Activated B cell treated with CpG ODN at 0.5 μM for 24 hours (primary cell): ENCODE measurements at places on chromosomes 7 and 10. TPM values are rescaled to one million over a fixed set of nuclear protein-coding genes. Genes with fewer than 3 reads are reported as not detected.

DNA sequence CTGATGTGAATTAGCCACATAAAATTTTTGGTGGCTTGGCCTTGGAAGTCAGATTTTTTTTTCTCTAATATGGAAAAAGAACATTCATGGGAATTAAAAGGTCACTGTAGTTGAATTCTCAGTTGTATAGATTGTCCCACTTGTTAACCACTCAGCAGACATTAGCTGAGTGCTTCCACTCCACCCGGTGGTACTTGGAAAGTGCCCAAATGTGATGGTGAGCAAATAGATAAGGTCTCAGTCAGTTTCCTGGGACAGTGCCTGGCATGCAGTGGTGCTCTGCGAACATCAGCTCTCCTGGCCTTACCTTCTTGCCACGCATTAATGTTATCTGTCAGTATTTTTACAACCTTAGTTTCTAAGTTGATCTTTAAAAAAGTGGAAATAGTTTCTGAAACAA is 1.4 kb downstream of the ATP5F1C start:
- no peaks in the 10 kb centered on the region for H3K27me3 ChIP-seq
- no peak overlapping the region for H3K27ac ChIP-seq
- H3K4me3 ChIP-seq: no peak overlapping the region
- no peak for DNase-seq
- peaks cover 38% of the 10 kb centered on the region for H3K36me3 ChIP-seq

DNA sequence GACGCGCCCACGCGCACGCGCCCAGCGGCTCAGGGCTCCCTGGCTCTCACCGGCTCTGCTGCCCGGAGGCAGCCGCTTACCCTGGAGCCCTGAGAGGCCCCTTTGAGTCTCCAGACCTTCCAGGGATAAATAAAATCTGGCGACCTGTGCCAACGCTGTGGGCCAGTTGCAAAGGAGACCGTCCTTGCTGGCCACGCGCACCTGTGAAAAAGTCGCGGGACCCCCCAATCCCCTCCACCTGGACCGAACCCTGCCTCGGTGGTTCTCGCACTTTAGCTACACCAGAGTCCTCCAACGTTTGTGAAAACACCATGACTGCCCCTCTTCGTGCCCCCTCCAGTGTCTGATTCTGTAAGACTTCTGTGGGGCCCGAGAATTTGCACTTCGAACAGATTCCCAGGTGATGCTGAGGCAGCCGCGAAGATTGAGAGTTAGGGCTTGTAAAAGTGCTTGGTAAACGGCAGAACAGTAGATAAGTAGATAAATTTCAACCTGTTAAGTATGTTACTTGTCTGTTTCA is 102.4 kb upstream of the SVIL start:
- peaks cover 14% of the 10 kb centered on the region for H3K4me1 ChIP-seq
- peaks cover 37% of the 10 kb centered on the region for H3K27me3 ChIP-seq
- no peak overlapping the region for H3K4me3 ChIP-seq
- DNase-seq: no peak
- no peaks in the 10 kb centered on the region for H3K36me3 ChIP-seq
- H3K27ac ChIP-seq: no peak overlapping the region

GRCh38 chr7:140161047-140161446 is 15.7 kb downstream of the KDM7A start:
- H3K4me1 ChIP-seq: peaks cover 73% of the 10 kb centered on the region
- DNase-seq: no peak
- no peaks in the 10 kb centered on the region for H3K27me3 ChIP-seq
- H3K27ac ChIP-seq: peak overlapping the region; percentile 51

GRCh38 chr10:119976421-119976820 is 83.9 kb downstream of the SEC23IP start:
- H3K36me3 ChIP-seq: no peaks in the 10 kb centered on the region
- no peak overlapping the region for H3K27ac ChIP-seq
- peaks cover 12% of the 10 kb centered on the region for H3K27me3 ChIP-seq
- no peaks in the 10 kb centered on the region for H3K4me1 ChIP-seq
- DNase-seq: no peak

- H3K4me1 ChIP-seq: peaks cover 33% of the 10 kb centered on the region
- no peaks in the 10 kb centered on the region for H3K27me3 ChIP-seq
- H3K36me3 ChIP-seq: peaks cover 12% of the 10 kb centered on the region
- DNase-seq: no peak
These were observed 1.2 kb downstream of the TRDMT1 start for GRCh38 chr10:17200001-17200911.

- no peaks in the 10 kb centered on the region for H3K27me3 ChIP-seq
- H3K27ac ChIP-seq: no peak overlapping the region
- H3K4me1 ChIP-seq: no peaks in the 10 kb centered on the region
- no peak overlapping the region for H3K4me3 ChIP-seq
- DNase-seq: no peak
These were observed 370.8 kb downstream of the WDR11 start for GRCh38 chr10:121221991-121222390.

GRCh38 chr7:131602304-131602993 is 46.0 kb upstream of the PODXL start:
- no peak for DNase-seq
- H3K4me3 ChIP-seq: no peak overlapping the region
- no peak overlapping the region for H3K27ac ChIP-seq
- H3K4me1 ChIP-seq: no peaks in the 10 kb centered on the region
- peaks cover 12% of the 10 kb centered on the region for H3K27me3 ChIP-seq

DNA sequence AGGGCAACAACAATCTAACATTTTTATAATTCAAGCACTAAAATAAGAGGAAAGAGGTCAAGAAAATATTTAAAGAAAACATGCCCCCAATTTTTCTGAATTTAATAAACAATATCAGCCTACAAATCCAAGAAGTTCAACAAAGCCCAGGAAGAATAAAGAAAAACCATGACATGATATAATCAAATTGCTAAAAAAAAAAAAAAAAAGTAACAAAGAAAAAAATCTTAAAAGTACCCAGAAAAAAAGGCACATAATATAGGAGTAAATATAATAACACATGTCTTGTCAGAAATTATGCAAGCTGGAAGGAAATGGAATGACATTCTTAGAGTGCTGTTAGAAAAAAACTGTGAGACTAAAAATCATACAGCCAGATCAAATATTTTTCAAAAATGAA is 151.4 kb downstream of the IMMP2L start:
- H3K27me3 ChIP-seq: no peaks in the 10 kb centered on the region
- H3K4me1 ChIP-seq: peaks cover 2% of the 10 kb centered on the region
- no peak overlapping the region for H3K4me3 ChIP-seq
- H3K36me3 ChIP-seq: no peaks in the 10 kb centered on the region
- no peak overlapping the region for H3K27ac ChIP-seq
- no peak for DNase-seq

- H3K4me3 ChIP-seq: no peak overlapping the region
- H3K36me3 ChIP-seq: no peaks in the 10 kb centered on the region
- no peaks in the 10 kb centered on the region for H3K4me1 ChIP-seq
- DNase-seq: no peak
- peaks cover 19% of the 10 kb centered on the region for H3K27me3 ChIP-seq
These were observed 111.8 kb downstream of the WDR11 start for GRCh38 chr10:120962756-120963593.

DNA sequence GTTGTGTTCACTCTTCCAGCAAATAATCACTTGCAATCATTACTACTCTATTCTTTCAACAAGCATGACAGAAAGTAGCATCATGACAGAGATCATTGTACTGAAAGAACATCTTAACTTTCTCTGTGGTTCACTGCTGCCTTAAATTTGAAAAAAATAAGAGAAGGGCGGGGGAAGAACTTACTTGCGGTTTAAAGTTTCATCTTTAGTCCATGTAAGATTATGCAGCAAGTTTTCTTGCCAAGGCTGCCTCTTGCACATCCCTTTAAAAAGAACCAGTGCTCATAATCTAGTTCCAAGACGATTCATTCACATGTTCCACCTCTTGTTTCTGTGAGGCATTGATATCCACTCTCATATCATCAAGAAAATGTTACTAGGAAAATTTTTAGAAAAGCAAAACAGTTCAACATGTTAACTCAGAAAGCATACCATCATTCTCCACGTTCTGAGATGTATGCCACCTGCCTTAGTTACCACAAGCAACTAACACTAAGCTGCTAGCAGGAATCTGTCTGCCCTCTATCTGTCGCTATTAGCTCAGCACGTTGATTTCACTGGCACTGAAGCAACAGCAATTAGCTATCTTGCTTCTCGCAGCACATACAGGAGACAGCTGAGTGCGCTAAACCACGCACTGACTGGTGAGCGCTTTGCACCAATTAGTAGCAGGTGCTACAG is at the start of gene PCDH15:
Gene PCDH15, minus strand, starts transcription at position 491 of the 681 bp plus-strand sequence. CDS start 136,969 bp downstream, outside the sequence.
- H3K27ac ChIP-seq: no peak within 1 kb of the TSS
- no peaks in the 10 kb centered on the region for H3K4me1 ChIP-seq
- no peak for DNase-seq
- H3K4me3 ChIP-seq: no peak within 1 kb of the TSS

GRCh38 chr10:70874061-70874460 is 14.3 kb downstream of the PCBD1 start:
- no peaks in the 10 kb centered on the region for H3K4me1 ChIP-seq
- no peak overlapping the region for H3K27ac ChIP-seq

- H3K27ac ChIP-seq: no peak overlapping the region
- peaks cover 54% of the 10 kb centered on the region for H3K36me3 ChIP-seq
- H3K4me3 ChIP-seq: no peak overlapping the region
- peaks cover 2% of the 10 kb centered on the region for H3K4me1 ChIP-seq
These were observed 8.8 kb downstream of the MAFK start for GRCh38 chr7:1539181-1539881.

HACD1 gene
- 1.8 and 2.6 TPM in 2 replicates for total RNA-seq

FAM237B gene
- total RNA-seq: not detected in 2 replicates

GNGT1 gene
- not detected in 2 replicates for total RNA-seq

SUGCT gene
- 0.61 and 1.3 TPM in 2 replicates for total RNA-seq

LIPM gene
- total RNA-seq: not detected in 2 replicates

SLC26A4 gene
- total RNA-seq: 0.05 and 0.13 TPM in 2 replicates

DRGX gene
- not detected in 2 replicates for total RNA-seq

HGF gene
- not detected in 2 replicates for total RNA-seq

GIMAP1 gene
- 0.29 and 0.89 TPM in 2 replicates for total RNA-seq

BBS9 gene
- 18.3 and 18.6 TPM in 2 replicates for total RNA-seq

HOXA6 gene
- total RNA-seq: not detected in 2 replicates

GNAT3 gene
- total RNA-seq: not detected in 2 replicates

RBP3 gene
- total RNA-seq: not detected in 2 replicates

NKX2-3 gene
- not detected in 2 replicates for total RNA-seq

CRTAC1 gene
- total RNA-seq: not detected in 2 replicates

CCDC7 gene
- 16.8 and 20.0 TPM in 2 replicates for total RNA-seq
